ENCODE measurements at places on chromosomes 6 and 20. TPM values are rescaled to one million over a fixed set of nuclear protein-coding genes. Genes with fewer than 3 reads are reported as not detected.

DNA sequence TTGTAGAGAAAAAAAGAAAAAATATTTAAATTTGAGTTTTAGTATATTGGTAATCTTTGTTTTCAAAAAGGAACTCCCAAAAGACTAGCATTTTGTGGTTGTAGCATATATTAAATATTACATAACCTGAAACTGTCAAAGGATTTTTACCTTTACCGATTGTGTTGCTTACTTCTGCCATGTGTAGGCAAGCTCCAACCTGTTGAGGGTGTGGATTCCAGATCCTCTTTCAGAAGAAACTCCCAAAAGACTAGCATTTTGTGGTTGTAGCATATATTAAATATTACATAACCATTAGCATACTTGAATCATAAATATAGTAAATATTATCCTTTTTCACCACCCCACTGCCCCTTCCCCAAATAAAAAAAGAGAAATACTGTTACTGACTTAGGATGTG, 3.2 kb downstream of the DSE start:
- H3K4me1 ChIP-seq: peaks cover 4% of the 10 kb centered on the region
- no peaks in the 10 kb centered on the region for H3K27me3 ChIP-seq
- no peak overlapping the region for H3K27ac ChIP-seq
- no peak for DNase-seq

- DNase-seq: no peak
- peak overlapping the region; percentile 32 for H3K4me3 ChIP-seq
- H3K27ac ChIP-seq: no peak overlapping the region
- H3K27me3 ChIP-seq: no peaks in the 10 kb centered on the region
- no peaks in the 10 kb centered on the region for H3K4me1 ChIP-seq
Observed at GRCh38 chr6:75494290-75494689, 690 bp upstream of the FILIP1 start.

DNA sequence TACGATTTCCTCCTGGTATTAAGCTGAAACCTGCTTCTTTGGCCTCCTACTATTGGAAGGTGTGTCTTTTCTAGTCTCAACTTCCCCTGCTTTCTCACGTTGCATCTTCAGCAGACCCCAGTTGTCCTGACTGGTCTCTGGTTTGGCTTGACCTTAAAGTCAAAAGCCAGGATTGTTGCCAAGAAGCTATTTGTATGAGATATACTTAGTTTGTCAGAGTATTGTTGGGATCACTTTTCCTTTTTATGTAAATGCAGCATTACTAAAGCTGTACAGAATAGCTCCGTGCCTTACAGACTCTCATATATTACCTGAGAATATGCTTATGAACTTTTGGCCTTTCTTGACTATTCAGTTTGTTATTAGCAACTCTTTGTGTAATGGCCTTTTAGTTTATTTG, 61.1 kb downstream of the TSPYL4 start:
- DNase-seq: no peak
- no peak overlapping the region for H3K4me3 ChIP-seq
- peaks cover 5% of the 10 kb centered on the region for H3K4me1 ChIP-seq
- H3K27ac ChIP-seq: no peak overlapping the region
- no peaks in the 10 kb centered on the region for H3K36me3 ChIP-seq

- peaks cover 22% of the 10 kb centered on the region for H3K4me1 ChIP-seq
- no peaks in the 10 kb centered on the region for H3K27me3 ChIP-seq
- no peaks in the 10 kb centered on the region for H3K36me3 ChIP-seq
- no peak overlapping the region for H3K4me3 ChIP-seq
Observed at GRCh38 chr6:52519618-52520017, 57.2 kb downstream of the TRAM2 start.

GRCh38 chr6:70886661-70887060, 70.2 kb downstream of the B3GAT2 start:
- H3K27me3 ChIP-seq: no peaks in the 10 kb centered on the region
- no peak for DNase-seq
- no peak overlapping the region for H3K4me3 ChIP-seq
- H3K36me3 ChIP-seq: no peaks in the 10 kb centered on the region

DNA sequence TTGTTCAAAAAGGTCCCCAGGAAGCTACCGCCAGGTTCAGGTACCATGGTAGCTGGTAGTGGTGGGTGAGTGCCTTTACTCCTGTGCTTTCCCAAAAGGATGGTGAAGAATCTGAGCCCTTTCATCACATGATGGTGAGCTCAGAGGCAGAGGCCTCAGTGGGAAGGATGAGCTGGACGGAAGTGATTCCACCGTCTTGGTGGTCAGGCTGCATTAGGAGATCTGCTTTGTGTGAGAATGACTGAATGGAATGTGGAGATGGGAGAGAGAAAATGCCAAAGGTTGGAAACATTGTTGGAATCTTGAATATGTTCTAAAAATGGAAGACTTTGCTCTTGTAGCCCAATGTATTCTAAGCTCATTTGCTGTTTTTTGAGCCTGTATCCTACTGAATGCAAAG, 108.1 kb upstream of the SCP2D1 start:
- no peaks in the 10 kb centered on the region for H3K27me3 ChIP-seq
- no peak overlapping the region for H3K4me3 ChIP-seq
- H3K27ac ChIP-seq: no peak overlapping the region
- no peak for DNase-seq
- H3K4me1 ChIP-seq: no peaks in the 10 kb centered on the region

- H3K27me3 ChIP-seq: no peaks in the 10 kb centered on the region
- no peak for DNase-seq
- no peaks in the 10 kb centered on the region for H3K4me1 ChIP-seq
- no peak overlapping the region for H3K4me3 ChIP-seq
- no peaks in the 10 kb centered on the region for H3K36me3 ChIP-seq
Observed at GRCh38 chr6:125316621-125317020, 14.9 kb upstream of the HDDC2 start.

DNA sequence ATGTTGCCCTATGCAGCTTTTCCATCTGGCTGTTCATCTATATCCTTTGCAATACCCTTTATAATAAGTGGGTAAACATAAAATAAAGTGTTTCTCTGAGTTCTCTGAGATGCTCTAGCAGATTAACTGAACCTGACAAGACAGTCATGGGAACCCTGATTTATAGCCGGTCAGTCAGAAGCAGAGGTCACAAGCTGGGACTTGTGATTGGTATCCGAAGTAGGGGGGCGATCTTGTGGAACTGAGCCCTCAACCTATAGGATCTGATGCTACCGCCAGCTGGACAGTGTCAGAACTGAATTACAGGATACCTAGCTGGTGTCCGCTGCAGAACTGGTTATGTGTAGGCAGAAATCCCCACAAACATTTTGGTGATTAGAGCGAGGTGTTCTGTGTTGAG, 39.0 kb downstream of the SLC17A5 start:
- no peak overlapping the region for H3K4me3 ChIP-seq
- no peaks in the 10 kb centered on the region for H3K27me3 ChIP-seq
- no peak for DNase-seq
- H3K36me3 ChIP-seq: no peaks in the 10 kb centered on the region
- no peak overlapping the region for H3K27ac ChIP-seq

DNA sequence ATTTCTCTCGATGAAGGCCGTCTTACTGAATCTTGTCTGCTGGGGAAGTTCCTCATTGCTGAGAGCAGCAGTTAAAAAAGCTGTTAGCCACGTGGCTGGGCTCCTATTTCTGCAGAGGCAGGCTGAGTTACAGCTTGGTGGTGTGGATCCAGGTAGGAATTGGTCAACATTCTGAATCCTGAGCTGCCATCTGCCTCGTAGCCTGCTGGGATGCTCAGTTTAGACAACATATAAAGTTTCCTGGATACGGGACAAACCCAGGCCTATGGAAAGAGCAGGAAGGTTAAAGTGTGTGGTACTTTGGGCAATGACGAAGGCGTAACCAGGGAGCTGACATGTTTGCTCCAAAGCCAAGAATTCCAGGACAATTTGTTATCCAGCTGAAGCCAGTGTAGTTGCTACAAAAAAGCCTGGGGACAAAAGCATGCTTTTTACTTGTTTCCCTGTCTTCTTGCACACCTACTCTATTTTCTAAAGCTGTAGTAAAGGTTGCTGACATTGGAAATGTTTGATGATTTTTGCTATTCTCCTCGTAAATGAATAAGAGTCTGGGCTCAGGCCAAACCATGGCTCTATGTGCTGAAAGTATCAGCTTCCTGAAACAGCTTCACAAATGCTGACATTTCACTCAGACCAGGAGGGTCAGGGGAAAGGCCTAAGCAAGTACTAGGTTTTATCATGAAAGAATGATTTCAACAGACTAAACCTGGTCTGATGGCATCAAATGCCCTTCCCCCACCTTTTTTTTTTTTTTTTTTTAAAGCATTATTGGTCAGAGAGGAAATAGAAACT, 12.4 kb upstream of the MYLK2 start:
- no peaks in the 10 kb centered on the region for H3K27me3 ChIP-seq
- no peak overlapping the region for H3K27ac ChIP-seq
- H3K36me3 ChIP-seq: no peaks in the 10 kb centered on the region
- no peaks in the 10 kb centered on the region for H3K4me1 ChIP-seq
- no peak for DNase-seq

GRCh38 chr6:129364037-129364436, 345.9 kb downstream of the ARHGAP18 start:
- no peak for DNase-seq
- no peaks in the 10 kb centered on the region for H3K4me1 ChIP-seq
- H3K36me3 ChIP-seq: no peaks in the 10 kb centered on the region
- no peak overlapping the region for H3K27ac ChIP-seq
- no peak overlapping the region for H3K4me3 ChIP-seq

GRCh38 chr20:23079016-23079351, 7.1 kb downstream of the CD93 start:
- H3K36me3 ChIP-seq: no peaks in the 10 kb centered on the region
- no peak for DNase-seq
- peaks cover 3% of the 10 kb centered on the region for H3K4me1 ChIP-seq
- no peak overlapping the region for H3K4me3 ChIP-seq
- H3K27ac ChIP-seq: no peak overlapping the region

Gene CSNK2A1
- total RNA-seq: 95.7 TPM

Gene FAM110A
- total RNA-seq: 4.7 TPM

Gene GABRR1
- total RNA-seq: not detected

Measured in ovary (tissue), 10 donors.